ENCODE measurements at places on chromosomes 7 and 10. TPM values are rescaled to one million over a fixed set of nuclear protein-coding genes. Genes with fewer than 3 reads are reported as not detected.
A peak's percentile ranks its signal among the peaks of the same experiment; 100 is the strongest.

- no peaks in the 10 kb centered on the region for H3K4me1 ChIP-seq
- no peaks in the 10 kb centered on the region for H3K36me3 ChIP-seq
- no peaks in the 10 kb centered on the region for H3K27me3 ChIP-seq
- DNase-seq: no peak
These were observed 72.0 kb upstream of the TES start for GRCh38 chr7:116138202-116138801.

GRCh38 chr10:73209705-73210104 lies 37.4 kb downstream of the DNAJC9 start:
- H3K27me3 ChIP-seq: no peaks in the 10 kb centered on the region
- H3K27ac ChIP-seq: no peak overlapping the region

DNA sequence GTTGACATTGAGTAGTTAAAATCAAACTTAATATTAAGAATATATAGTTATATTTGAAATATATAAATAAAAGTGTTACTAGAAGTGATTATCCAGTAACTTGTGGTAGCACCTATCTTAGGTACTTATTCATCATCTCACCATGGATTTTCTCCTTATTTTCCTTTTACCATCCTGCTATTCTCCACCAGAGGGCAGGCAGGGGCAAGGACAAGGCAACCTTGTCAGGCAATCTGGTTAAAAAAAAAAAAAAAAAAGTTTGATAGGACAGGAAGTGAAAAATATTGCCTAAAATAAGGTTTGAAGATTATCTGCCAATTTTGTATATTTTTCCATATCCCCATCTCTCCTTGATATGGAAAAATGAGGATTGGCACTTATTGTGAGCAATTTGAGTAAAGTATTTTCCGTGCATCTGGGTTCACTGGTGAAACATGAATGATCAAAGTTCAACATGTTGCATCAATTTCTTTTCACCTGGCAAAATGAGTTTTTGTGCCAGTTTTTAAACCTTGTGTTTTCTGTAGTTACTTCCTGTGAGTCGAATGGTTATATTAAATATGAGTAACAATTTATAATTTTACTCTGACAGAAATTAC lies 256.7 kb downstream of the AGMO start:
- no peaks in the 10 kb centered on the region for H3K36me3 ChIP-seq
- DNase-seq: peak; percentile 48
- H3K4me1 ChIP-seq: peaks cover 7% of the 10 kb centered on the region
- H3K4me3 ChIP-seq: no peak overlapping the region
- H3K27ac ChIP-seq: no peak overlapping the region
- no peaks in the 10 kb centered on the region for H3K27me3 ChIP-seq

GRCh38 chr7:39083781-39084180 lies 106.1 kb downstream of the POU6F2 start:
- H3K4me1 ChIP-seq: peaks cover 51% of the 10 kb centered on the region
- peaks cover 3% of the 10 kb centered on the region for H3K27me3 ChIP-seq
- H3K4me3 ChIP-seq: no peak overlapping the region
- no peak for DNase-seq
- no peak overlapping the region for H3K27ac ChIP-seq

DNA sequence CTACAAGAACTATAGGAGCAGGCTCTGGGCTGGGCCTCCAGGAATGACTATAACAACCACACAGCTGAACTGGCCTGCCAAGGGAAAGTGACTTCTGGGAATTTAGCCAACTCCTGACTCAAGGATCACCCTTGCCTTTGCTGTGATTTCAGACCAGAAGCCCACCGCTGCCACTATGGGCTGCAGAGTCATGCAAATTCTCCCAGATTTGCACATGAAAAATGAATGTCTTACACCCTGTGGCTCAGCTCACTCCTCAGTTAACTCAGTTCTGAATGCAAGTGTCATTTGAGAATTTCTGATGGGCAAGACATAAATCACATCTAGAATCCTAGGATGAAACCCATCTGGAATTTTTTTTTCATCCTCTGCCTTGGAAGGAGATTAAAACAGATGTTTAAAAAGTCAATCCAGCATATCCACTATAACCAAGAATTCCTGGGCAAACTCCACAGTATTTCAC lies 186.5 kb upstream of the BET1 start:
- H3K27me3 ChIP-seq: no peaks in the 10 kb centered on the region
- H3K36me3 ChIP-seq: 0 out of 2 replicates have a peak, but pooled peaks cover 4% of the 10 kb centered on the region
- peaks cover 12% of the 10 kb centered on the region for H3K4me1 ChIP-seq
- H3K4me3 ChIP-seq: no peak overlapping the region
- H3K27ac ChIP-seq: no peak overlapping the region

DNA sequence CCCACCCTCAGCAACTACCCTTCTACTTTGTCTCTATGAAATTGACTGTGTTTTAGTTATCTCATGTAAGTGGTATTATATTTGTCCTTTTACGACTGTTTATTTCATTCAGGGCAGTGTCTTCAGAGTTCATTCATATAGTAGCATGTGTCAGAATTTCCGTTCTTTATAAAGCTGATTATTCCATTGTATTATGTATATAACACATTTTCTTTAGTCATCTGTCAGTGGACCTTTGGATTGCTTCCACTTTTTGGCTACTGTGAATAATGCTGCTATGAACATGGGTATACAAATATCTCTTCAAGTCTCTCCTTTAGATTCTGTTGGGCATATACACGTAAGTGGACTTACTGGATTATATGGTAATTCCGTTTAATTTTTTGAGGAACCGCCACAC lies 14.5 kb downstream of the SLF2 start:
- no peak for DNase-seq
- H3K36me3 ChIP-seq: peaks cover 49% of the 10 kb centered on the region
- H3K4me1 ChIP-seq: peaks cover 3% of the 10 kb centered on the region

GRCh38 chr10:97732052-97732359 lies 4.9 kb upstream of the ZFYVE27 start:
- no peaks in the 10 kb centered on the region for H3K4me1 ChIP-seq
- peaks cover 13% of the 10 kb centered on the region for H3K36me3 ChIP-seq
- H3K27me3 ChIP-seq: peaks cover 38% of the 10 kb centered on the region
- H3K27ac ChIP-seq: no peak overlapping the region
- no peak overlapping the region for H3K4me3 ChIP-seq
- DNase-seq: no peak

DNA sequence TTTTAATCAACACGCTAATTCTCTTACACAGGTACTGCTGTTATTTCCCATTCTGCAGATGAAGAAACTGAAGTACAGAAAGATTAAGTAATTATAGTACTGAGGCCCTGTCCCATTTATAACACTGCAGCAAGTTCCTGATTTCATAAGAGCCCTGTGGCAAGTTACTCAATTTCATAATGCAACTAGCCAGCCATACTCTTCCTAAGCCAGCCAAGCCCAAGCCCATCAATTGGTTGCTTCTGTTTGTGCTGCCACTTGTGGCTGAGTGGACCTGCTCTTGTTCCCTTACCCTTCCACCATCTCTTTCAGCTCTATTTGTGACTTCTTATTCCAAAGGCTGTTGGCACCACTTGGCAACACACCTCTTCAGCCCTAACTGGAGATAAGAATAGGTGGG lies 19.7 kb upstream of the PRPF18 start:
- H3K4me3 ChIP-seq: no peak overlapping the region
- H3K27me3 ChIP-seq: peaks cover 23% of the 10 kb centered on the region
- DNase-seq: no peak
- no peaks in the 10 kb centered on the region for H3K4me1 ChIP-seq
- no peak overlapping the region for H3K27ac ChIP-seq

- H3K36me3 ChIP-seq: no peaks in the 10 kb centered on the region
- H3K27me3 ChIP-seq: no peaks in the 10 kb centered on the region
- no peak overlapping the region for H3K27ac ChIP-seq
- no peaks in the 10 kb centered on the region for H3K4me1 ChIP-seq
- H3K4me3 ChIP-seq: no peak overlapping the region
- no peak for DNase-seq
These were observed 131.0 kb upstream of the DNAJB12 start for GRCh38 chr10:72485701-72486100.

Gene CALML5
- 0.23 TPM for total RNA-seq

Gene NUTM2B
- 0.20 TPM for total RNA-seq

Gene AIFM2
- total RNA-seq: 4.4 TPM

Gene ADGRA1
- total RNA-seq: 0.11 TPM

Gene BLNK
- not detected for total RNA-seq

Gene EGFR
- total RNA-seq: 5.9 TPM
